ENCODE measurements at places on chromosomes 12 and 14.

DNA sequence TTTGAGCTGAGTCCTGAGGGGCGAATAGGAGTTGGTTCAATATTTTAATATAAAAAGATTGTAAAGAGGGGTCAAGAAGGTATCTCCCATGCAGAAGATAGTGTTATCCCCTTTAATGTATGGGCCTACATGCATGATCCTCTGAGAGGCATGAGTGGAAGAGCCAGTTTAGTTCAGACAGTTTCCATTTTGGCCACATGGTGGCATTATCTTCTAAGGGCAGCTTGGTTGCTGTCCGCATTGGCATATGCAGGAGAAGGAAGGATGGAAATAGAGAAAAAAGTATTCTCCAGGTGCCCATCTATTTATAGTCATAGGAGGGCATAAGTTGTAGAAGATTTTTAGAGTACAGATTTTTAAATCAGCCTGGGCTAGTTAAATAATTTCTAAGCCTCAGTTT, 5.4 kb downstream of the SAMD4A start:
- no peak for DNase-seq

DNA sequence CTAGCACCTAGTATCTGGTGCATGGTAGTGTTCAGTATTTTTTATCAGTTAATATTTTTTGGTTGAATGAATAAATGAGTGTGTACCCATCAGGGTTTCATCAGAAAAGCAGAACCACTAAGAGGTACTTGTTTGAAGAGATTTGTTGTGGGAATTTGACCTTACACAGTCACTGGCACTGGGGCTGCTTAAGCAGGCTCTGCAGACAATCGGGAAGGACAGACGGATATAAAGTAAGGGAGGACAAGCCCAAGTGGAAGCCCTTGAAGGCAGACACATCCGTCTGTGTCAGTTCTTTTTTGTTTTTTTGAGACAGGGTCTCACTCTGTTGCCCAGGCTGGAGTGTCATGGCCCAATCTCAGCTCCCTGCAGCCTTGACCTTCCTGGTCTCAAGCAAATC, 38.7 kb downstream of the CD9 start:
- no peak for DNase-seq

DNA sequence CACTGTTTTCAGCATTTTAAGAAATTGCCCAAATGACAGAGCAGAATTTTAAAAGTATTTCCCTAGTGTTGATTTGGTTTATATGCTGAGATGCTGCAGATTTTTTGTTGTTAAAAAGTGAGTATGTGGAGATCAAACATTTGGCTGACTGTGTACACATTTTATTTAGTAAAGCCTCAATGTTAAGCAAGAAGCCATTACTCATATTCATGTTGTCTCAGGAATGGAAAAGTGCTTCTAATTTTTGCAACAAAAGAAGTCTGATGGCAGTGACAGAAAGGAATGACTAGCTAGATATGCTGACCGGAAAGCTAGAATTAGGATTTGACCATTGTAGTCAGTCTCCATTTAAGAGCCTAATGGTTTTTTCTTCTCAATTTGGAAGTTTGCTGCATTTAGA, 22.5 kb downstream of the SLC38A6 start:
- DNase-seq: no peak

- DNase-seq: no peak
Measured at GRCh38 chr12:6461401-6462233, 8.9 kb downstream of the VAMP1 start.

DNA sequence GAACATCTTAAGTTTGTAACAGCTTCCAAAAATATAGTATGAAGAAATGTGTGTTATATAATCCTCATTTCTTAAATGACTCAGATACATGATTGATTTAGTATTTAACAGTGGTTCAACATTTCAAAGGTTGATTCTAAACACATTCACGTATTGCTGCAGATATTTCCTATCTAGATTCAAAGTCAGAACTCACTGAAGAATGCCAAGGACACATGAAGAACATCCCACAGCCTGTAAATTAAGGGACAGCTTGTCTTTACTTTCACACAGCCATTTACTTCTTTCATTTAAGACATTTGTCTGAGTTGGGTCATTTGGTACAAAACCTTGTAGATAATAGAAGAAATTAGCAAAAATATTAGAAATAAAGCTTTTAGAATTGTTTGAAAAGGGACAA, 66.9 kb upstream of the CPSF6 start:
- no peak for DNase-seq

- no peak for DNase-seq
Measured at GRCh38 chr14:92792885-92793284, 1.2 kb upstream of the GOLGA5 start.

DNA sequence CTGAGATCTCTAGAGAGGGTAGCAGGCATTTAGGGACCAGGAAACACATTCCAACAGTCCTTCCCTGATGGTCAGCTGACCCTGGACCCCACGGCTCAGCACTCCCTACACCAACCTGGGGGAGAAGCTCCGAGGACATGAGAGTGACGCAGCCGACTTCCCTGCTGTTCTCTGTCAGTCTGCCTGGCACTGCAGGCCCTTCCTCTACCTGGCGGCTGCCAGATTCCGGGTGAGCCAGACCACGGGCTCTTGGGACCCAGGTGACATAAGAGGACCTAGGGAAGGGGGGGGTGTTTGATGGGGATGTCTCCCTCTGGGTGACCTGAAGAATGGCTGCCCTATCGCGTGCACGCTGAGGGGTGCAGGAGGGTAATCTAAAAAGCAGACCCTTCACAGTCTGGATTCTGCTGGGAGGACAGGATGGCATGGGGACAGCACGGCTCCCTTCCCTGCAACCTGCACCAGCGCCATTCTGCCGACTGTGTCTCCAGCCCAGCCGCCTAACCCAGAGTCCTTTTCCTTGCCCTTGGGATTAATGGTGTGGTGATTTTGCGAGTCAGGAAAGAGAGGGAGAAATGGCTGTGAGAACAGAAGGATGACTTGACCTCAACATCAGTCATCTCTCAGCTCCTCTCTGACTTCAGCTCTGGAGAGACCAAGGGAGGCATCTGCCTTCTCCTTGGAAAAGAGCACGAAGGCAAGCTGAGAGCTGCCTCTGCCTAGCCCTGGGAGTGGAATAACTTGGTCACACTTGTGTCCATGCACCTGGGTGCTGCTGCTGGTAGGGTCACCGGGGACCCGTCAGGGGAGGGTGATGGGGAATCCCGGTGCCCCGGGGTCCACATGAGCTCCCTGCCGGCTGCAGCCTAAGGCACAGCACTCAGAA, 158.5 kb downstream of the CALM1 start:
- no peak for DNase-seq

DNA sequence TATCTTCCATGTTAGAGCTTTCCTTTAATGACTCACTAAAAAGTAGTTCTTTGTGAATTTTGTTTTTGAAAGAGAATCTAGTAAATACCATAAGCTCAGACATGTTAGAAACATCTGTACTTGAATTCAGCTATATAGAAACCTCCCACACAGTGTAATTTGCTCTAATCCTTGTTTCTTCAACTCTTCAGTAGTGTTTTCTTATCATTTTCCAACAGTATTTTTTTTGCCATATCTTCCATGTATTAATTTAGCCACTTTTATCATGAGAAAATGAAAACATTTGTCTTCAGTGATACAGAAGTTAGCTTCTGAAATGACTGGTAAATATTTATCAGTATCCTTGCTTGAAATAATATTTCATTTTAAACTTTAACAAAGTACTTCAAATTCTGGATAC, 73.6 kb downstream of the ARID2 start:
- DNase-seq: no peak

GRCh38 chr12:96635844-96636243, 146.5 kb downstream of the CFAP54 start:
- no peak for DNase-seq

GRCh38 chr12:107344035-107344808, 250.9 kb upstream of the CRY1 start:
- no peak for DNase-seq

DNA sequence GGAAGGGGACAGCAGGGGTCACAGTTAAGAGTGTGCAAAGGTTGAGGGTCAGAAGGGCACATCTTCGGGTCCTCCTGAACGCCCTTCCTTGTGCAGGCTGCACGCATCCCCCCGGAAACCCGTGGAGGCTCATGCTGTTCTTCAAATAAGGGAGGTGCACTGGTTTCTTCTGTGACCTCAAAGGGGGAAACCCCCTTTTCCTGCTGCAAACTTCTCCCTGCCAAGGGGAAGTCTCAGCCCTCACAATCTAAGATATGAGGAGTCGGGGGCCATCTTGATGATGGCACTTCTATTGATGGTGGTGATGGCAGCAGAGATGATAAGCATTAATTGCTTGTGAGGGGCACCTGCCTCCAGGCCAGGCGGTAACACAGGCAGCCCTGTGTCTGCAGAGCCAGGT, 40.0 kb downstream of the ISCA2 start:
- no peak for DNase-seq

Data from vagina (tissue), 2 donors.